ENCODE measurements at places on chromosomes 13 and 19.

- DNase-seq = no peak
These were observed 127.2 kb upstream of the MAB21L1 start for GRCh38 chr13:35603593-35604285.

- no peak for DNase-seq
These were observed 21.0 kb upstream of the ATP12A start for GRCh38 chr13:24659239-24659638.

DNA sequence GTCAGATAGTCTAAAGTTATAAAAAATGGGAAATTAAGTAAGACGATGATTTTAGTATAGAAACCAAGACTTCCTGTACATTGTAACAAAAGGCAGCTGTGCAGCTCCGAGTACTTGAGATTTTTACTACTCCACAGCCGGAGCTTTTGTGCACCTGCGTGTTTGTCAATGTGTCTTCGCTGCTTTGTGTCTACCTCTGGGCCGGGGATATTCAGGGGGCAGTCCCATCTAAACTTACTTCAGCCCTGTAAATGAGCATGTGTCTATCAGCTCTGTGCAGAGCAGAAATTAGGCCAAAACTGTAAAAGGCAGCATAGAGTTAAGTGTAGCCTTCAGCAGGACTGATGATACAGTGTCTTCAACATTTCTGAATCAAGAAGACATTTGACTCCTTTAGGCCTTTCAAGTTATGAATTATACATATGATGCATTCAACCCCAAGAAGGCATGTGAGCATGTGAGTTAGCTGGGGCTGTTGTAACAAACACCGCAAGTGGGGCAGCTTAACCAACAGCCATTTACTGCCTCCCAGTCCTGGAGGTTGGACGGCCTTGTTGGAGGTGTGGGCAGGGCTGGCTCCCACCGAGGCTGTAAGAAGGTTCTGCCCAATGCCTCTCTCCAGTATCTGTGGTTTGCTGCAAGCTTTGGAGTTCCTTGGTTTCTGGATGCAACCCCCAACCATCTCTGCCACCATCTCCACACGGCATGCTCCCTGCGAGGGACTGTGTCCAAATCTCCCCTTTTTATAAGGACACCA lies 191.0 kb upstream of the IRS2 start:
- no peak for DNase-seq

- DNase-seq = no peak
These were observed 4.8 kb upstream of the DAPK3 start for GRCh38 chr19:3975637-3976087.

GRCh38 chr19:56290104-56290503 lies 17.6 kb downstream of the EDDM13 start:
- no peak for DNase-seq

- no peak for DNase-seq
These were observed 20.5 kb downstream of the VASP start for GRCh38 chr19:45527731-45528130.

GRCh38 chr13:31773538-31773937 lies 34.2 kb downstream of the RXFP2 start:
- no peak for DNase-seq

DNA sequence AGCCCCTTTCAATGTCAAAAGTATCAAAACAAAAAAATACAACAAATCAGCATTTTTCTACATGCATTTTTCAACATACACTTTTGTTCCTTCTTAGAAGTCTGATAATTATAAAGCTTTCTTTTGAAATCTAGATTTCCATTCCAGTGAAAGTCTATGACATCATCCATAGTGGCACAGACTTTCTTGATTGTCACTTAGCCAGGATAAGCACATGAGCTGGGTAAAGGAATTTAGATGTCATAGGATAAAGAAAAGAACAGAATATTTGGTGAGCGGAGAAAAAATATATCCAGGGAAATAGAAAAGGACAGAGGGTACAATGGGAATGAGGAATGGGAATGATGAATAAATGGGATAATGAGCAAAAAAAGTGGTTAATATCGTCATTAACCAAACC lies 15.1 kb upstream of the TRPC4 start:
- DNase-seq = no peak

- no peak for DNase-seq
These were observed 35.1 kb downstream of the TMEM255B start for GRCh38 chr13:113794086-113794485.

DNA sequence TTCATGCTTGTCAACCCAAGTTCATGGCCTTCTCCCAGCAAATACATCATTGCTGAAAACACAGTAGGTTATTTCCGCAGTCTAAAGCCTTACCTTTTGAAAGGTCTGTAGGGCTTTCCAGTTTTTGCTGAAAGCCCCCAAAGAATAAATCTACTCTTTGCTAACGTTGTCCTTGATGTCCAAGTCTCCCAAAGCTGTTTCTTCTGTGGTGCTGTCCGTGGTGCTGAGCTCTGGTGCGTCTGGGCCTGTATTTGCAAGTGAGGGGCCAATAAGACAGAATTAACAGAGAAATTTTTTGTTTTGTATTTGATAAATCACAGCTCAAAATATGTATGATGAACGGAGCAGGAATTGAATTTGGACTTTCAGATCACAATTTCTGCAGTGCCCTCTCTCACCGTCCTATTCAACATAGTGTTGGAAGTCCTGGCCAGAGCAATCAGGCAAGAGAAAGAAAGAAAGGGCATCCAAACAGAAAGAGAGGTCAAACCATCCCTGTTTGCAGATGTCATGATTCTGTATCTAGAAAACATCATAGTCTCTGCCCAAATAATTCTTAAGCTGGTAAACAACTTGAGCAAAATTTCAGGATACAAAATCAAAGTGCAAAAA lies 9.8 kb upstream of the LGALS16 start:
- no peak for DNase-seq

DNA sequence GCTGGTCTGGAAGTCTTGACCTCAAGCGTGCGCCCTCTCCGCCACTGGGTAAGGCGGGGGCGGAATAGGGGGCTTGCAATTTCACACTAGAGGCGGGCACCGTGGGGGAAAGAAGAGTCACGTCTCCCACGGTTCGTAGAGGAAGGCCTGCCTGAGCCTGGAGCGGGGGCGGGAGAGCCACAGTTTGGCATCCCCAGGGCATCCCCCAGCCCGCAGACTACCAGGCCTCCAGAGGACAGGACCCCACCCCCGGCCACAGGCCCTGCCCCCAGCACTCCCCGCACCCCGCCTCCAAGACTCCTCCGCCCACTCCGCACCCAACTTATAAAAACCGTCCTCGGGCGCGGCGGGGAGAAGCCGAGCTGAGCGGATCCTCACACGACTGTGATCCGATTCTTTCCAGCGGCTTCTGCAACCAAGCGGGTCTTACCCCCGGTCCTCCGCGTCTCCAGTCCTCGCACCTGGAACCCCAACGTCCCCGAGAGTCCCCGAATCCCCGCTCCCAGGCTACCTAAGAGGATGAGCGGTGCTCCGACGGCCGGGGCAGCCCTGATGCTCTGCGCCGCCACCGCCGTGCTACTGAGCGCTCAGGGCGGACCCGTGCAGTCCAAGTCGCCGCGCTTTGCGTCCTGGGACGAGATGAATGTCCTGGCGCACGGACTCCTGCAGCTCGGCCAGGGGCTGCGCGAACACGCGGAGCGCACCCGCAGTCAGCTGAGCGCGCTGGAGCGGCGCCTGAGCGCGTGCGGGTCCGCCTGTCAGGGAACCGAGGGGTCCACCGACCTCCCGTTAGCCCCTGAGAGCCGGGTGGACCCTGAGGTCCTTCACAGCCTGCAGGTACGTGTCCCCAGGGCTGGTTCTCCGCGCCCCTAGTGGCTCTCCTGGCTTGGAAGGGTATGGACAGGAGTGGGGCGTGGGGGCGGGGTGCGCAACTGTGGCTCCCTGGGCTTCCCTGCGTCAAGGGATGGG lies at the start of gene ANGPTL4:
Gene ANGPTL4 (plus strand): TSS at position 353 of the 969 bp plus-strand sequence. CDS start 167 bp downstream, at position 520.
- no peak for DNase-seq

DNA sequence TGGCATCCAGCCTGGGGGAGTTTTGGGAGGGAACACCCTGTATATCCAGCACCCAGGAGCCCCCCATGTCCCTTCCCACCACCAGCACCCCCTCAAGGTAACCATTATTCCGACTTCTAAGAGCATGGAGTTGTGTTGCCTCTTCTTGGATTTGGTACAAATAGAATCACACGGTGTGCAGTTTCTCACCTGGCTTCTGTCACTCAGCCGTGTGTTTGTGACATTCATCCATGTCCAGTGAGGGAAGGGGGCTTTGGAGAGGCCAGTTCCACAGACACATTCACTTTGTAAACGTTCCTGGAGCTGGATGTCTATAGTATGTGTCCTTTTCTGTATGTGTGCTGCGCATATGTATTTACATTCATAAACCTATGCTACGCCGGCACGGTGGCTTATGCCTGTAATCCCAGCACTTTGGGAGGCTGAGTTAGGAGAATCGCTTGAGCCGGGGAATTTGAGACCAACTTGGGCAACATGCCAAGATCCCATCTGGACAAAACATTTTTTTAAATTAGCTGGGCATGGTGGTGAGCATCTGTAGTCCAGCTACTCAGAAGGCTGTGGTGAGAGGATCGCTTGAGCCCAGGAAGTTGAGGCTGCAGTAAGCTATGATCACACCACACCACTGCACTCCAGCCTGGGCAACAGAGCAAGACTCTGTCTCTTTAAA lies 36.6 kb downstream of the MYH14 start:
- no peak for DNase-seq

DNA sequence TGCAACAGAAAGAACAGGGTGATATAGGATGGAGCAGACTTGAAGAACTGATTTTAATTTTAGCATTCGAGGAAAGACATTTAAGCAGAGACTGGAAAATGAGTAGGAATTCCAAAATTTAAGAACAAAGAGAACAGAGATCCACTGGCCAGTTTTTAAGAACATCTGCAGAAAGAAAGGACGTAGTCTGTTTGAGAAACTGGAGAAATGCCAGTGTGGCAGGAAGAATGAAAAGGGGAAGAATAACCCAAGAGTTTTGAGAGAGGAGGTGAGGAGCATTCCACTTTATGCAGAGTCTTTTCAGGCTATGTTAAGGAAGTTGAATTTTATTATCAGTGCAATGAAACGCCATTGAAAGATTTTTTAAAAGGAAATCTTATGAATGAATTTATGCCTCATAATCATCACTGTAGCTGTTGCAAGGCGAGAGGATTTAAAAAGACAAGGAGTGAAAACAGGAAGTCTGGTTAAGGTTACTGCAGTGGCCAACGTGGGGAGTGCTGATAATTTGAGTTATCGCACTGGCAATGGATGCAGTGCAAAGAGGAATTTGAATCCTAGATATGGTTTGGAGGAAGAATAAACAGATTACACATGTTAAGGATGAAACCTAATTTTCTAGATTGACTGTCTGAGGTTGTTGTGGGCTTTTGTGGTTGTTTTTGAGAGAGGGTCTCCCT lies 253.8 kb downstream of the DACH1 start:
- DNase-seq = no peak

- DNase-seq = no peak
These were observed 1220.9 kb downstream of the PCDH9 start for GRCh38 chr13:66009241-66009640.

DNA sequence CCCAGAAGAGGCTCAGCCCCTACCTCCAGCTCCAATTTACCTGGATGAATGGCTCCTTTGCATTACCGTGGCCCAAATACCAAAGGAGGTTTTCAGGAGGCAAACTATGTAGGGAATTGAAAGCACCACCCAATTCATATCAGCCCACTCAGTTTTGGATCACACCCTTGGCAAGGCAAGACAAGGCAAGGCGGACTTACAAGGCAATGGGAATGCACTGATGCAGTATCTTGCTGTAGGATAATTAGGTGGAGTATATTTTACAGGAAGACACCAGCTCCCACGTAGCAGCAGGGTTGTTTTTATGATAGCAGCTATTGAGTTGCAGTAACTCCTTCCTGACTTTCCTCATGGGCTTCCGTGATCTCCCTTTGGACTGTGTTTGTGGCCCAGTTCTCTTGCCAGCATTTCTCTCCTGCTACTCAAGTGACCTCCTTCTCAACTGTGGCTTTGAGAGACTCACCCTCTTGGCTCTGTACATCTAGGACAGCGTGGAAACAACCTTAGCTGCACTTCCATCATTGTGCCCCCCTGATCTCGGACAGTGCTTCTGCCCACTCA lies 935.9 kb downstream of the EFNB2 start:
- DNase-seq = no peak

DNA sequence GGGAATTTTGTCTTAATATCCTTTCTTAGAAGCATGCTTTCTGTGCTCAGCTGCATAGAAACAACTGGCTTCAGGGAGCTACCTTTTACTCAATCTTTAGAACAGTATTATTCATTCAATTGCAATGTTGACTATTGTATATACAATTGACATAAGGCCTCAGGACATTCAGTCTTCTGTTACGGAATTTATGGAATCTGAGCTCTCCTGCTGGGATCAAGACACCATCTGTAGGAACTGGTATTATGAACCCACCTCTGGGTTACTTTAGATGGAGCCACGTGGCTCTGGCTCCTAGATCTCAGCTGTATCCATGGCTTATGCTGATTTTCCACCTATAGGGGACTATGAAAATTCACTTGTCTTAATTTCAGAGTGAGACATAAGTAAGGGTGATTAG lies 716.2 kb upstream of the GPC6 start:
- peak; percentile 3 for DNase-seq

GRCh38 chr13:89828506-89828905 lies 1519.0 kb upstream of the MIR17HG start:
- no peak for DNase-seq

DNA sequence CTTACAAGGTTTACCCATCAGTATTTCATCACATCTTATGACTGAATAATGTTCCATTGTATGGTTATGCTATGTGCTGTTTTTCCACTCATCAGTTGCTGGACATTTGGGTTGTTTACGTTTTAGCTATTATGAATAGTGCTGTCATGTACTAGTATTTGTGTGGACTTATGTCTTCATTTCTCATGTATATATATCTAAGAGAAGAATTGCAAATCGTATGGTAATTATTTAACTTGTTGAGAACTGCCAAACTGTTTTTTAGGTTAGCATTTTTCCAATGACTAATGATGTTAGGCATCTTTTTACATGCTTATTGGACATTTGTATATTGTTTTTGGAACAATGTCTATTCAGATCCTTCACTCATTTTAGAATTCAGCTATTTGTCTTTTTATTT lies 368.3 kb downstream of the LMO7 start:
- peak; percentile 6 for DNase-seq

DNA sequence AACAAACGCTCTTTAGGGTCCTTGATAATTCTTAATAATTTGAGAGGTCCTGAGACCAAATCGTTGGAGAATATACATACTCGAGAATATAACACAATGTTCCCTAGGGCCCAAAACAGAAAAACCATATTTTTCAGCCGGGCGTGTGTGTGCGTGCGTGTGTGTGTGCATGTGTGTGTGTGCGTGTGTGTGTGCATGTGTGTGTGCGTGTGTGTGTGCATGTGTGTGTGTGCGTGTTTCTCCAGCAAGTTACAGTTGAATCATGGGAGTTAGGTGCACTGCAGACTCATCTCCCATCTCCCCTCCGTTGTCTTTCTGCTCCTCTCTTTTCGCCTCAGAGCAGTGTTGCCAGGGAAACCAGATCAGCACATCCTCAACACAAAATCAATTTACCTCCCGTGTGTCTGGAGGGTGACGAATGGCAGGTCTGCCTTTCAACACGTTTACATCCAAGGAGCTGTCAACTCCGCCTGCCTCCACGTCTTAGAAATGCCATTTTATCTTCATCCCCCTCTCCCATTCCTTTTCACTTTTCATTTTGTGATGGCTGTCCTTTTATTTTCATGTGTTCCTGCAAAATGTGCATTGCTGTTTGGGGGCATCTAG lies 8.3 kb upstream of the PNMA8B start:
- no peak for DNase-seq

GRCh38 chr13:38340624-38341023 lies 9.0 kb upstream of the UFM1 start:
- DNase-seq = no peak

- no peak for DNase-seq
These were observed 917 bp downstream of the FBXW9 start for GRCh38 chr19:12695514-12695913.
